Epithelial cell of proximal tubule (primary cell): ENCODE measurements at places on chromosomes 3 and 15. TPM values are rescaled to one million over a fixed set of nuclear protein-coding genes. Genes with fewer than 3 reads are reported as not detected.
A peak's percentile ranks its signal among the peaks of the same experiment; 100 is the strongest.

GRCh38 chr3:164332831-164333802, 745.2 kb downstream of the SI start:
- no peak for DNase-seq

DNA sequence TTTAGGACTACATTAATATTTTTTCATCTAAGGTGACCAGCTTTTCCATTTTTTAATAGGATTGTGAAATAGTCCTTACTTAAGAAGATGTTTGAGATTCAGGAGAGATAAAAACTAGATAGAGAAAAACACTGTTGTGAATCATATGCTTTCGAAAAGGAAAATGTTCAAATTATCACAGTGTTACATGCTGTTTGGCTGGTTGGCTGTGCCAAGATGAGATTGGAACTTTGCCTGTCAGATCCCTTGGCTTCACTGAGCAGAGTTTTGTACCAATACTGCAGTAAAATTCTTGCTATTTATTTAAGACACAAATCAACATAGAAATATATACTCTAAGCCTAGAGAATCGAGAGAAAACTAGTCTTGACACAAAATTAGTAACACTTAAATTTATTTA, 117.2 kb downstream of the OXSM start:
- no peak for DNase-seq

GRCh38 chr15:56464893-56465520, at the start of gene MNS1:
Gene MNS1 (minus strand): TSS chr15:56465137. CDS start chr15:56464972, 165 bp downstream.
- DNase-seq = peak; percentile 80

GRCh38 chr3:189606774-189607173, 24.4 kb upstream of the TP63 start:
- DNase-seq = no peak

The TEX9 gene
- 3.3 and 4.7 TPM in 2 replicates for total RNA-seq
